GM23248 (cell line): ENCODE measurements at places on chromosomes 12 and 14. TPM values are rescaled to one million over a fixed set of nuclear protein-coding genes. Genes with fewer than 3 reads are reported as not detected.
A peak's percentile ranks its signal among the peaks of the same experiment; 100 is the strongest.

PRKAG1 gene
- 62.5 and 66.8 TPM in 2 replicates for polyA plus RNA-seq

DNA sequence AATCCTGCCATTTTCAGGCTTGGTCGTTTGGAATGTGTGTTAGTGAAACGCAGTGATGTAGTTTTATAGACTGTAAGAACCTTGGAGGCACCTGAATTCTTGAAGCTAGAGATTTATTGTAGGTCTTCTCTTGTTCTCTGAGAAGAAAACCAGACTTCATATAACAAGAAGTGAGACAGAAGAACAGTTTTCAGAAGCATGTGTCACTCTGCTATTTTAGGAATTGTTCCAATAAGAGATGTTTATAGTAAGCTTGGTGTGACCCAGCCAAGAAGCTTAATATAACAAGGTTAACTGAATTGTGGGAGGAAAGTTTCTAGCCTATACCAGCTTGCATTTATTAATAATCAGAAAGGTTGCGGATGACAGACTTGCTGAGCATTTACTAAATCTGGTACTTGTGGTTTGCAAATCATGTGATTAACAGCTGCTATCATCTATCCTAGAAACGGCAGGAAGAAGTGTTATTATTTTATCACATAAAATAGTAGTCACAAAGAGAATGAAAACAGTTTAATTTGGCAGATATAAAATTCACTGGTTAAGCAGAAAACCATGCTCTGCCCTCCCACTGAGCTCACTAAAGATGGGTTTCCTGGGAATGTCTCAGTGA, 49.2 kb upstream of the BCAT1 start:
- DNase-seq = peak; percentile 72

- DNase-seq = peak; percentile 67
Measured at GRCh38 chr14:35215110-35215813, 76.9 kb upstream of the PSMA6 start.

DNA sequence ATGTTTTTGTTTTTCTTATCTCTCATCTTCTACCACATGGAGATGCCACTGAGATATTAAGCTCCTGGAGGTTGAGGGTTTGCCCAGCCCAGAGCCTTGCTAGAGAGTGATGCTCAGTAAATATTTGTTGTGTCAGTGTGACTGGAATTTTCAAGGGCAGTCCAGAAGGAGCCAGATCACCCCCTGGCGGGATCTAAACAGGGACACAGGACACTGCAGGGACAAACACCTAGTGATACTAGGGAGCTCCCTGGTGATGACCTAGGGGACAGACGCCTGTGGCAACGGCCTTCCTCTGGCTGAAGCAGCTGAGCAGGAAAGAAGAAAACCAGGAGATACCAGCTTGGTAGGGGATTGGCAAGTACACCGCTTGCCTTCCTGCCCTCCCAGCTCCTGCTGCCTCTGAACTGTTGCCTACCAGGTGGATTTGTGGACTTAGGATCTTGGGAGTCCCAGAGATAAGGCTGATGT, 714.4 kb upstream of the TBX3 start:
- DNase-seq = no peak

- peak; percentile 67 for DNase-seq
Measured at GRCh38 chr12:116495260-116495659, 63.9 kb upstream of the MAP1LC3B2 start.
